ENCODE measurements at places on chromosomes 12 and 14.

DNA sequence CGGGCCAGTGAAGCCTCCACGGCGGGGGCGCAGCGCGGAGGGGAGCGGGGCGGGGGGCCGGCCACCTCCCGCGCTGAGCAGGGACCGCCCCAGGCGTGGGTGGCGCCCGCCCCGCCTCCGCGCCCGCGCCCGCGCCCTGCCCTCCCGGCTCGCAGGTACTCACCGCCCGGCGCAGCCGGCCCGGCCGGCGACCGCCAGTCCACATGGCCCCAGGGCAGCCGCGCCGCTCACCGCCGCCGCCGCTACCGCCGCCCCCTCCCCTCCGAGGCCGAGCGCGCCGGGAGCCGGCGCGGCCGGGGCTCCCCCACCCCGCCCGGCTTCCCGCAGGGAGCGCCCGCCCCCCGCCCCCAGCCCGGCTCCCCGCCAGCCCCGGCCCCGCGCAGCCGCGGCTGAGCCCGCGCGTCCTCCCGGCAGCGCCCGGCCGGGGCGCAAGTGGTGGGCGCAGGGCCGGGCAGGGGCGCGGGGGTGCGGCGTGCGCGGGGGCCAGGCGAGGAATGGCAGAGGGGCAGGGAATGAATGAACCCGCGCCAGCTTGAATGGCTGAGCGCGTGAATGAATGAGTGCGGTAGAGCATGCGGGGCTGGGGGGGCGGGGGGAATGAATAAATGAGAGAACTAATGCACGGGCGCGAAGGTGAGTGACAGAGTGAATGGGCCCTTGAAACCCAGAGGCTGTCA is at the start of gene BEGAIN:
Gene BEGAIN, minus strand, starts transcription at position 332 of the 677 bp plus-strand sequence. Its CDS starts 127 bp downstream, at position 205.
- no peak for DNase-seq

DNA sequence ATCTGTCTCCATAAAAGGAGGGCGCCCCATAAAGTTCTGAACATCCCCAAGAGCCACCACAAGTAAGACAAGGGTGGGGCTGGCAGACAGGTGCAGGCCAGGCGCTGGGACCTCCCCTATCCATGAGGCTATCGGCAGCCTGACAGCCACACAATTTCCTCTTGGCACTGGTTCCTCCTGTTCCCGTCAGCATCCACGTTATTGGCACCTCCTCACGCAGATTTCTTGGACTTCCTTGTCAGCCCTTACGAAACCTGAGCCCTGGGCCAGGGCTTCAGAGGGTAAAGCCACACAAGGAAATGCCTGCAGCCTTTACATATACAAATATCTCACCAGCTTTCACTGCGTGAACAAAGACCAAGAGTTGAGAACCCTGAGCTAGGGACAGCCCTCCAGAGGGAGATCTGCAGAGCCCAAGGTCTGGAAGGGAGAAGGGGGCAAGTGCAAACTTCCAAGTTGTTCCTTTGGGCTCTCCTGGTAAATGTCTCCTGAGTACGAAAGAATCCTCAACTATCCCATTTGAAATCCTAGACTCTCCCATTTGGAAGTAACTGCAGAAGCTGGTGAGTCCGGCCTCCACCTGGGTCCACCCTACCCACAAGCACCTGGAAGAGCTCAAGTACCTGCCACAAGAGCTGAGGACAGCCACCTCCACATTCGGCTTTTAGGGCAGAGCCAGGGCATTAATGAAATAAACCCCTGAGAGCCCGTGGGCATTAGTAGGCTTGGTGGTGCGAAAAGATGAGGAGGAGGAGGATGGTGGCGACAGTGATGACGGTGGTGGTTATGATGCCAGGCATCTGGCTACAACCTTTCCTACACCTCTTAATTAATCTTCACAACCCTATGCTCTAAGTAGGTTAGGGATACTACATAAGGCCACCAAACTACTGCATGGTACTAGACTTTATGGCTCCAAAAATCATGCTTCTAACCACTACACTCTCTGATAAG is 5.5 kb upstream of the TC2N start:
- DNase-seq = no peak

GRCh38 chr12:119235197-119235751 is 56.5 kb downstream of the HSPB8 start:
- no peak for DNase-seq

DNA sequence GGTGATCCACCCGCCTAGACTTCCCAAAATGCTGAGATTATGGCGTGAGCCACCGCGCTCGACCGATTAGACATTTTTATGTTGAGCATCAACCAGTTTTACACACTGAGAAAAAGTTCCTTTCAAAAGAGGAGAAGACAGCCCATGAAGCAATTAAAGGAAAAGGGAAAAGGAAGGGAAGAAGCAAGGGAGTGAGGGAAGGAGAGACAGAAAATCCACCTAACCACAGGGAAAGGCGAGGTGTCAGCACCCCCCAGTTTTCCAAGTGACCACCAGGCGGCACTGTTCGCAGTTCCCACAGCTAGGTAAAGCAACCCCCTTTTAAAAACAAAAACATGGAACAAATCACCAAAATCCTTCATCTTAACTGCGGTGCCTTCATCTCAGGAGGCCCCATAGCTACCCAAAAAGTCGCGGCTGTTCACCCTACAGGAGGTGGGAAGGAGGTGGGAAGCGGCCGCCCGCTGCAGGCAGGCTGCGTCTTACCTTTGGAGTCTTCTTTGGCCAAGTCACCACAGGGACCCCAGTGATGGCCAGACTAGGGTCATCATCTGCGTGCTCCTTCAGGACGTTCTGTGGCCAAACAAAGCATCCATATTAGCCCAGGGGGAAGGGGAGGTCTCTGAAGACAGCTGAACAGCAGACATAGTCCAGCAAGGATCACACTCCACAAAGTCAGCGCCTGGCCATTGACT is 86.6 kb downstream of the KDM2B start:
- peak; percentile 33 for DNase-seq

- DNase-seq = no peak
Observed at GRCh38 chr12:125742413-125742812, 677.2 kb downstream of the AACS start.

- no peak for DNase-seq
Observed at GRCh38 chr12:51403159-51403558, 12.0 kb upstream of the GALNT6 start.

GRCh38 chr12:42853370-42854140 is 264.0 kb upstream of the PRICKLE1 start:
- DNase-seq = no peak

DNA sequence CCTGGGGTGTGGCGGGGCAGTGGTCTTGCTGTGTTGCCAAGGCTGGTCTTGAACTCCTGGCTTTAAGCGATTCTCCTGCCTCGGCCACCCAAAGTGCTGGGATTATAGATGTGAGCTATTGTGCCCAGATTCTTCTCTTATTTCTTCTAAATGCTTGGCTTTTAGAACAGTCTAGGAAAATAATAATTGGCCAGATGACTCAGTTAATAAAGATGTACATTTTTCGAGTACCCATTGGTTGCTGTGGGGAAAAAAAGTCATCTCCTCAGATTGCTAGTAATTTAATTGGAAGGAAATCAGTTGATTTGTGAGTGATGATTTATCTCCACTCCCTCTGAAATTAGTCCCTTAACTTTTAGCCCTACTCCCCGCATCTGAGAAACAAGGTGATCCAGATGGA is 45.5 kb downstream of the CHST11 start:
- DNase-seq = no peak

GRCh38 chr12:130385193-130385592 is 47.5 kb downstream of the PIWIL1 start:
- DNase-seq = no peak

DNA sequence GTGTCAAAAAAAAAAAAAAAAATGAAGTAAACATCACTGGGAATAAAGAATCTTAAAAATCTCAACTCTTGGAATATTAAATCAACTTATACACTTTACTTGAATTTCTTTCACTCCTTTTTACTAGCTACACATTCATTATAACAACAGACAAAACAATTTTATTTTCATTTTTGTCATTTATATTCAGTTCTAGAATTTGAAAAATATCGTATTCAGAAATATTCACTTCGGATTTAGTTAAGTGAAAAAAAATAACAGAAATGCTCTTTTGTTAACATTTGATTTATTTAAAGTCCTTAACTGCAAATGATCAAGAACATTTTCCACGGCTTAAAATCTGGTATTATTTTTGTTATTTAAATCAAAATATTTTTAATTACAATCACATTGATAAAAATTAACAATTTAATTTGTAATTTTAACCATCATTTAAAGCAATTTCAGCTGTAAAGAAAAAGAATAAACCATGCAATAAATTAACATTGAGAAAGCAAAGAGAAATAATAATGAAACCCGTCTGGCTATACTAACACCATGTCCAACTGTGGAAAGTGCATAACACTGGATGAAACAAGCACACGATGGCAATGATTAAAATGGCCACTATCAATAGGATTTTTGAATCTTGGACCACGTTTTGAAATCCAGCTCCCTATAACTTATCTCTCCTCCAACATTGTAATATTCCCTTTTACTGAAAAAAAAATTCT is 5.2 kb downstream of the FOXA1 start:
- DNase-seq = peak; percentile 33

DNA sequence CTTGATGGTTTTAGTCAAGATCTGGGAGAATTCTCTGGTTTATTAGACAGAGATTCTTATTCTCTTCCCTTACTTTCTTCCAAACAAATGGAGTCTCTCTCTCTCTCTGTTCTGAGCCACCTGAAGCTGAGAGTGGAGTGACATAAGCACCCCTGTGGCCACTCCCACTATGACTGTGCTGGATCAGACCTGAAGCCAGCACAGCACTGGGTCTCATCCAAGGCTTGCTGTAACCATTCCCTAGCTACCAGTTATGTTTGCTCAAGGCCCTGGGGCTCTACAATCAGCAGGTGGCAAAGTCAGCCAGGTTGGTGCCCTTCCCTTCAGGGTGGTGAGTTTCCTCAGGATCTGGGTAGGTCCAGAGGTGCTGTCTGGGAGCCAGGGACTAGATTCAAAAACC is 568.5 kb downstream of the AACS start:
- DNase-seq = no peak

- no peak for DNase-seq
Observed at GRCh38 chr14:45144658-45145057, 8.9 kb downstream of the FANCM start.

GRCh38 chr14:99737451-99737951 is 53.4 kb downstream of the CYP46A1 start:
- peak; percentile 21 for DNase-seq
